ENCODE measurements at places on chromosomes 2 and 18. TPM values are rescaled to one million over a fixed set of nuclear protein-coding genes. Genes with fewer than 3 reads are reported as not detected.

- peaks cover 7% of the 10 kb centered on the region for H3K4me1 ChIP-seq
- peaks cover 29% of the 10 kb centered on the region for H3K36me3 ChIP-seq
- H3K4me3 ChIP-seq: no peak overlapping the region
- no peaks in the 10 kb centered on the region for H3K27me3 ChIP-seq
These were observed 33.8 kb downstream of the UBXN4 start for GRCh38 chr2:135775420-135775819.

DNA sequence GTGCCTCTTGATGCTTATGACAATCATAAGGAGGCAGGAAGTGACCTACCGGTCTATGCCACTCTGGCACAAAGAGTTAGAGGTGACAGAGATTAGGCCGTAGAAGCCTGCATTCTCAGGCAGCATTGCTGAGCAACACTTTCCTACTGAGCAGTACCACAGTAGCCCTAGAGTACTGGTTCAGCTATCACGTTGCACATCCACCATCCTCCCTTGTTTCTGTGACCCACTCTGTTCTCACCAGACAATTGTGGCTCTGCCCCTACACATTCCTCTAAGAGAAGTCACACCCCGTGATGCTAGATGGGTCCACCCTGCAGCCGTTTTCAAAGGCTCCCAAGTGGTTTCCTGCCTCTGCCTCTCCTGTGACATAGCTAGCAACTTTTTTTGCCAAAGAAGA, 22.6 kb upstream of the SUCLG1 start:
- no peaks in the 10 kb centered on the region for H3K27me3 ChIP-seq
- H3K4me3 ChIP-seq: no peak overlapping the region
- H3K27ac ChIP-seq: peak overlapping the region; percentile 61
- peaks cover 4% of the 10 kb centered on the region for H3K36me3 ChIP-seq

GAD1 gene
- 0.74 TPM for total RNA-seq

DNA sequence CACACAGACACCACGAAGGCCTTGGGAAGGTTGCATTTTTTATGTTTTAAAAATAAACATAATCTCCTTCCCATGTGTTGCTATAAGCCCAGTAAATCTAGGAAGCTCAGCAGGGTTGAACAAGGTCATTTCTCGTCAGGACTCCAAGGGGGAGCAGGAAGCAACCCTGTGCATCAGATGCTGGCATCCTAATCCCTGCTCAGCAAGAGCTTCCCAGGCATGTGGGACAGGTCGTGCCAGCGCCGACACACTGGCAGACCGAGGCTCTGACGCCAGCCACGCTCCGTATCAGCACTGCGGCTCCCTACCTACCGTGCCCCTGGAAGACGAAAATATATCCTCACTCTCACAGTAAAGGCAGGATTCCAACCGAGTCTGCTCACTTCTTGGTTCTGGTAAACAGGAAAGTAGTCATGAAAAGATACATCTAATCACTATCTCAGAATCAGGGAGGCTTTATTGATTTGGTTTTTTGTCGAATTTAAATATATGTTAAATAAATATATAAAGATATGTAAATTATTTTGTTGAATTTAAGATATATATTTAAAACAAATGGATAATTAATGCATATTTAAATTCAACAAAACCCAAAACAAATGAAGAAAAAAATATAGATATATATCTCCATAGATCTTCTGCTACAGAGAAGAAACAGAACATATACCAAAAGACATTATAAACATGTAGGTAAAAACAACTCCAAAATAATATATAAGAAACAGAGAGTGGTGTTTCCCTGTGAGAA, 61.4 kb downstream of the TXNL1 start:
- no peaks in the 10 kb centered on the region for H3K36me3 ChIP-seq
- no peaks in the 10 kb centered on the region for H3K4me1 ChIP-seq
- no peak for DNase-seq
- no peak overlapping the region for H3K27ac ChIP-seq
- no peaks in the 10 kb centered on the region for H3K27me3 ChIP-seq

SERPINB2 gene
- not detected for total RNA-seq

- H3K4me3 ChIP-seq: no peak overlapping the region
- no peaks in the 10 kb centered on the region for H3K4me1 ChIP-seq
- no peak overlapping the region for H3K27ac ChIP-seq
- no peaks in the 10 kb centered on the region for H3K36me3 ChIP-seq
These were observed 27.3 kb downstream of the SPTBN1 start for GRCh38 chr2:54483426-54483825.

GRCh38 chr2:88247531-88247930, 77.4 kb downstream of the THNSL2 start:
- H3K4me1 ChIP-seq: no peaks in the 10 kb centered on the region
- H3K27me3 ChIP-seq: peaks cover 10% of the 10 kb centered on the region
- no peak for DNase-seq
- peaks cover 2% of the 10 kb centered on the region for H3K36me3 ChIP-seq

- H3K36me3 ChIP-seq: no peaks in the 10 kb centered on the region
- H3K4me1 ChIP-seq: no peaks in the 10 kb centered on the region
- no peak overlapping the region for H3K27ac ChIP-seq
- DNase-seq: no peak
- H3K4me3 ChIP-seq: no peak overlapping the region
- no peaks in the 10 kb centered on the region for H3K27me3 ChIP-seq
These were observed 731.9 kb upstream of the VRK2 start for GRCh38 chr2:57314682-57315081.

DNA sequence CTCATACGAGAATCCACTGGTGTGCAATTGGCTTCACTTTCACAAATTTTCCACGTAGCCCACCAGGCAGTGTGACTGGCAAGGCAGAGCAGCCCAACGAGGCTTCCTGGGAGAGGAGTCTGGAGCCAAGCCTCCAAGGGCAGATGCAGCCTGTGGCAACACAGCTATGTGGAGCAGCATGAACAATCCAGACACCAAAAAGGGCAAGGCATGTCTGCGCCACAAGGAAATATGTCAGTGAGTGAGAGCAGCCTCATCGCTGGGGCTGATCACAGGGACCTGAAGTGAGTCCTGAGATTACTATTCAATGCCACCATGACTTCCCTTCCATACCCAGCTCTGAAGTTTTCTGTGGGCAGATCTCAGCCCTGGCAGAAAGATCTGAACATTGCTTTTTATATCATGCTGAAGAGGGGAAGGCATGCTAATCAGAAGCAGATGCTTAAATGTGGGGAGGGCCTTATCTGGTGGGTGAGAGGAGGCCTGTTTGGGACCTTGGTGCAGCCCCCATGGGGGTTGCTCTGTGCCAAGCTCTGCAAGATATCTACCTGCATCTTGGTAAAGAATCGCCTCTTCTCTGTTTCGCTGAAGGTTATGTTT, 40.0 kb upstream of the PUM2 start:
- no peak overlapping the region for H3K27ac ChIP-seq
- H3K4me3 ChIP-seq: no peak overlapping the region
- no peaks in the 10 kb centered on the region for H3K36me3 ChIP-seq
- H3K4me1 ChIP-seq: no peaks in the 10 kb centered on the region

- no peak for DNase-seq
- no peaks in the 10 kb centered on the region for H3K36me3 ChIP-seq
- H3K27ac ChIP-seq: no peak overlapping the region
- no peak overlapping the region for H3K4me3 ChIP-seq
- no peaks in the 10 kb centered on the region for H3K4me1 ChIP-seq
- no peaks in the 10 kb centered on the region for H3K27me3 ChIP-seq
These were observed 119.0 kb upstream of the ITGA6 start for GRCh38 chr2:172308253-172308935.

GRCh38 chr2:156445296-156446220, 9.4 kb downstream of the GPD2 start:
- H3K27me3 ChIP-seq: no peaks in the 10 kb centered on the region
- no peak overlapping the region for H3K27ac ChIP-seq
- no peak overlapping the region for H3K4me3 ChIP-seq
- peaks cover 14% of the 10 kb centered on the region for H3K4me1 ChIP-seq
- peaks cover 26% of the 10 kb centered on the region for H3K36me3 ChIP-seq

SPHKAP gene
- total RNA-seq: not detected

DNA sequence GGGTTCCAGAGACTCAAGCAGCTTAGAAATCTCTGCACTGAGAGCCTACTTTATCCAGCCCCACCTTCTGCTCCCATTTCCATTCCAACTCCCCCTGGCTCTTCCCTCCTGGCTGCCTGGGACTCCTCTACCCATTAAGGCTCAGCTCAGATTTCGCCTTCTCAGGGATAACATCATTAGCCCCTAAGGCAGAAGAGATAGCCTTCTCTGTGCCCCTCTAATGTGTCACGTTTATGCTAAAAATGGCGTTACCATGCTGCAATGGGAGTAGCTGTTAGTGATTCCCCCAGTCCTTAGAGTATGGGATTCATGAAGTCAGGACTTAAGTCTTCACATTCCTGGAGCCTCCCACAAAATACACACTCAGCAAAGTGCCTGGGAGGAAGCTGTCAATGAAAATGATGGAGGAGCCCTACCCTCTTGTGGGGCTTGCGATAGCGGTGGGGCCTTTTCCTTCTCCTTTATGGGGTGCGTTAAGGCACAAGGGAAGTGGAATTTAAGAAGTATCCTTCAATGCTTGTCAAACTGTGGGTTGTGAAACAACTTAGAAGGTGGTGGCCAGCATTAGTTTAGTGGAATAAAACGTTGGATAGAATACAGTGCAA, 144.7 kb upstream of the COPS8 start:
- H3K36me3 ChIP-seq: no peaks in the 10 kb centered on the region
- H3K27ac ChIP-seq: no peak overlapping the region
- no peak overlapping the region for H3K4me3 ChIP-seq
- no peaks in the 10 kb centered on the region for H3K4me1 ChIP-seq
- no peaks in the 10 kb centered on the region for H3K27me3 ChIP-seq

- DNase-seq: no peak
- H3K27me3 ChIP-seq: peaks cover 31% of the 10 kb centered on the region
- H3K4me1 ChIP-seq: peaks cover 7% of the 10 kb centered on the region
- H3K4me3 ChIP-seq: no peak overlapping the region
- no peak overlapping the region for H3K27ac ChIP-seq
These were observed 63.4 kb upstream of the OTOS start for GRCh38 chr2:240203788-240204270.

CSRNP3 gene
- total RNA-seq: not detected

- H3K27me3 ChIP-seq: no peaks in the 10 kb centered on the region
- peaks cover 12% of the 10 kb centered on the region for H3K36me3 ChIP-seq
- peaks cover 63% of the 10 kb centered on the region for H3K4me1 ChIP-seq
- H3K4me3 ChIP-seq: peak overlapping the region; percentile 88
These were observed 258 bp downstream of the MGAT4A start for GRCh38 chr2:98730707-98731040.

Data from activated naive CD8-positive, alpha-beta T cell treated with anti-CD3 and anti-CD28 coated beads for 36 hours (primary cell).